ENCODE measurements at places on chromosomes 6 and 20.
A peak's percentile ranks its signal among the peaks of the same experiment; 100 is the strongest.

DNA sequence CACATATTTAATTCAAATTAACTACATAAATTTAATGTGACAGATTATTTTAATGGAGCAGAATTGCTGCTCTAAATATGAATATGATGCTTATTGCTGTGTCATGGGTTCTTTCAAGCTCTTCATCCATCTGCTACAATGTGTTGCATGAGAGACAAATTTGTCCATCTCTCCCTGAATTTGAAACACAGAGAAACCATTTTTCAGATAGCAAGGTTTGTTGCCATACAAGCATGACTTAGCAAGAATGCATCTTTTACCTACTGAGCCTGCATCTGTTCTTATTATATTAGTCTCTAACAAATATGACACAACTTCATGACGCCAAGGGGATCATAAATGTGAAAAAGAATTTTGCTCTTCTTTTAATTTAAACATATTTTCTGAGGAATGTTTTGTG is 8.0 kb upstream of the UTRN start:
- DNase-seq: no peak

GRCh38 chr20:50762435-50763220 is 31.2 kb downstream of the PARD6B start:
- DNase-seq: peak; percentile 12

DNA sequence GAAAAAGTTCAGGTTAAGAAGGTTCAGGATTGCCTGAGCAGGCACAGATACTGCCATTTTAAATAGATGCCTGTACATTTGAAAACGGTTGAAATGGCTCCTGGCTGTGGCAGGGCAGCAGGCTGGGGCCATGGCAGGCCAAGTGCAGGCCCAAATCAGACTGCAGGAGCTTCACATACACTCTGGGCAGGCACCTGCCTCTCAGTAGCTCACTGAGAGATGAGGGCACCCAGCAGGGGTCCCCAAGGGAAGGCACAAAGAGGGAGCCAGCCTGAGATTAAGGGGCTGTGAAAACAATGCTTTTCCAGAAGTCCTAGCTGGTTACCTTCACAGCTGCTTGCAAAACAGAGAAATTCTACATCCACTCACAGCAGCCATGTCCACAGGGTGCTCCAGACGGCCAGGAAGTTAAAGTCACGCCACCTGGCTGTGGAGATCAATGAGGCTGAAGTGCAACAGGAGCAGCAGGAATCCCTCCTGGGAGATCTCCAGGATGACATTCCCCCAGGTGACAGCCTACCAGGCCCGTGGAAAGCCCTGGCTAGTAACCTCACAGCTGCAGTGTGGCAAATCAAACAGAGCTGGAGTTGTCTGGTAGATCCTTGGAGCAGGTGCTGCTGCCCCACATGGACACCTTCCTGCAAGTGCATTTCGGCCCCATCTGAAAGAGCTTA is 6.2 kb upstream of the RAET1E start:
- no peak for DNase-seq

DNA sequence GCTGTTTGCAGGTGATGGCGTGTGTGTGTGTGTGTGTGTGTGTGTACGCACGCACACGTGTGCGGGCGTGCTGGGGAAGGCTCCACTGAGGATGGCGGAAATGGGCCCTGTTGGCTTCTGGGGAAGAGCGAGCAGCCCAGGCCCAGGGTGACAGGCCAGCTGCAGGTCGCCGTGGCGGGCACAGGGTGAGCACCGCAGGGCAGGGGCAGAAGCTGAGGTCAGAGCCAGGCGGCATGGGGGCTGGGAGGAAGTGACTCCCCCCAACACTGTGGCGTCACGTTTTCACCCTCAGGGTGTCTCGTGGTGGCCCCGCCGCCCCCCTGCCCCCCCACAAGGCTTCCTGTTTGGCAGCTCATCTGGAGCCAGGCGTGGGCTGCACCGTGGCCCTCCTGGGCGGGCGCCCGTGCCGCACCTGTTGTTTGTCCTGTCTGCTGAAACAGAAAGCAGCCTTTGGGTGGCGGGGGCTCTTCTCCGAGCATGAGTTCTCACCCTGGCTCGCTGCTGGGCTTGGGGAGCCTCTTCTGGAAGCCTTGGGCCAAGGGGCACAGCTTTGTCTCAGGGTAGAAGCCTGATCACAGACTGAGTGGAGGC is 7.1 kb downstream of the RBM38 start:
- peak; percentile 71 for DNase-seq

DNA sequence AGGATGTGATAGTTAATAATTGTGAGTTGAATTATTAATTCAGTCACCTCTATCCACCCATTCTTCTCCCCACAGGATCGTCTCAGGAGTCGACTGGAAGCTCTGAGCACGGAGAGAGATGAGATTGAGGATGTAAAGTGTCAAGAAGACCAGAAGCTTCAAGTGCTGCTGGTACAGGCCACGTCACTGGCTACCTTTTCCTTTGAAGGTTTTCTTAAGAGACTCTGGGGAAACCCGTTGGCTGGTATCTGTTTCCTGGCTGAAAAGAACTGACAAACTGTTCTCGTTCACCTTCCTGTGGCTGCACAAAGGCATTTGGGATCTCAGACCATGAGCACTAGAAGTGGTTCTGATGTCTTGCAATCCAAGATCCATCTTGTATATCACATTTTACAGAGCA is 3.8 kb downstream of the TRIM15 start:
- DNase-seq: no peak

GRCh38 chr6:145729887-145730286 is 5.4 kb downstream of the EPM2A start:
- no peak for DNase-seq

GRCh38 chr6:38057994-38058393 is 238.5 kb downstream of the ZFAND3 start:
- DNase-seq: no peak

DNA sequence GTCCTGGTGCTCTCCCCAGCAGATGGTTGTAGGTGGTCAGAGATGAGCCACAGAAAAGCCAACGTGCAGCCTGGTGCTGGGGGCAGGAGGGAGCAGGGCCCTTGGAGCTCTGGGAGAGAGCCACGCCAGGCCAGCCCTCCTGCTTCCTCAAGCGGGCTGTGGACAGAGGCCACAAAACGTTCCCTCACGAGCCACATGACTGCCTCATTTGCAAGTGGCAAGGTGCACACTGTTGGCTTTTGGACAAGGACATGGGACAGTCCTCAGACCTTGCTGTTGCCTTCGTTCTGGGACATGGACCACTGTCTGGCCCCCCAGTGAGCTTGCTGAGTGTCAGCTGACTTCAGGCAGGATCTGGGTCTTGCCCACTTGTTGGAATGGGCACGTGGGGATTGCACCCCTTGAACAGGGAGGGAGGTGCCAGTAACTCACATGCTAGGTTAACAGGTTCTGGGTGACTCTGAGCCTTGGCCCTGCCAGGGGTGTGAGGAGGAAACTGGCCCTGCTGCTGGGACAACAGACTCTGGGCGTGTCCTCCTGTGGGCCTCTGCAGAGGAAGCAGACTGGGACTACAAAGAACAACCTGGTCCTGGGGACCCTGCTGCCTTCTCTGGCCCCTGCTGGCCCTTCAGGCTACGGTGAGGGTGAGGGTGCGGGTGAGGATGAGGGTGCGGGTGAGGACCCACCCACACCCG is 2.6 kb downstream of the SLCO4A1 start:
- no peak for DNase-seq

- DNase-seq: no peak
These were observed 50.4 kb downstream of the BLOC1S5 start for GRCh38 chr6:8013763-8014162.

DNA sequence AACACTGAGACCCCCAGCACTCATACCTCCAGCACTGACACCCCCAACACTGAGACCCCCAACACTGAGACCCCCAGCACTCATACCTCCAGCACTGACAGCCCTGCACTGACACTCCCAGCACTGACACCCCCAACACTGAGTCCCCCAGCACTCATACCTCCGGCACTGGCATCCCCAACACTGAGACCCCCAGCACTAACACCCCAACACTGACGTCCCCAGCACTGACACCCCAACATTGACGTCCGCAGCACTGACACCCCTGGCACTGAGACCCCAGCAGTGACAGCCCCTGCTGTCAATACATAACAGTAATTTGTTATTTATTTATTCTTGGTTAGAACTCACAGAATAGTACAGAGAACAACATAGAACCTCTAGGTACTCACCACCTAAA is 58.0 kb downstream of the ERMARD start:
- DNase-seq: no peak

DNA sequence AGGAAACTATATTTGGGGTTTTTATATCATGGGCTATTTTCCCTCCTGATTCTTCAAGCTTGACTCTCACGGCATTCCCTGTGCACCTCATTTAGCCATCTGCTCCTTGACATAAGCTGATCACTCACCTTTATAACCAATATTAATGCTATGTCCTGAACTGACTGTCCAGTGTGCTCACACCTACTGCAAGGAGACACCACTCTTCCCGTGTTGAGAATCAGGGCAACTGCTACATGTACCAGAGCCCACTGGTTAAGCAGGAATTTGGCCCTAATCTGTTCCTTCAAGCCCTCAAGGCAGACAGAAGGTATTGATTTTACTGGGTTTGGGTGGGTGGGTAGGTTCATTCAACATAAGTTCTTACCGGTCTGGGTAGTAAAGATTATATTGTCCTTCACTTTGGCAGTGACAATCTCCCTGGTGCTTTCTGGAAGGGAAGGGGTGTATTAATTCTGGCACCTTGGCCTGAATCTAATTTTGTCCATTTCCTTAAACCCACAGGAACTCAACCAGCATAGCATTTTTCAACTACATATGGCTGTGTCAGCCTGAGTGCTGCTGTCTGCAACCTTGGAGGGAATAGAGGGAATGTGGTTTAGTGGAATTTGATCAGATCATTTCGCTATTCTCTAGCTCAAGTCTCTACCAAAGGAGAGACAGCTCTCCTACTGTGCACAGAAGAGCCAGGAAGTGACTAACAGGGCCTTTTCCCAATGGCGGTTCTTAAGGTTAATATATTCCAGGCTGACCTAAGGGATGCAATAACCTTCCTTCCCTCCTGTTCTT is 293.2 kb downstream of the BTBD9 start:
- DNase-seq: no peak

DNA sequence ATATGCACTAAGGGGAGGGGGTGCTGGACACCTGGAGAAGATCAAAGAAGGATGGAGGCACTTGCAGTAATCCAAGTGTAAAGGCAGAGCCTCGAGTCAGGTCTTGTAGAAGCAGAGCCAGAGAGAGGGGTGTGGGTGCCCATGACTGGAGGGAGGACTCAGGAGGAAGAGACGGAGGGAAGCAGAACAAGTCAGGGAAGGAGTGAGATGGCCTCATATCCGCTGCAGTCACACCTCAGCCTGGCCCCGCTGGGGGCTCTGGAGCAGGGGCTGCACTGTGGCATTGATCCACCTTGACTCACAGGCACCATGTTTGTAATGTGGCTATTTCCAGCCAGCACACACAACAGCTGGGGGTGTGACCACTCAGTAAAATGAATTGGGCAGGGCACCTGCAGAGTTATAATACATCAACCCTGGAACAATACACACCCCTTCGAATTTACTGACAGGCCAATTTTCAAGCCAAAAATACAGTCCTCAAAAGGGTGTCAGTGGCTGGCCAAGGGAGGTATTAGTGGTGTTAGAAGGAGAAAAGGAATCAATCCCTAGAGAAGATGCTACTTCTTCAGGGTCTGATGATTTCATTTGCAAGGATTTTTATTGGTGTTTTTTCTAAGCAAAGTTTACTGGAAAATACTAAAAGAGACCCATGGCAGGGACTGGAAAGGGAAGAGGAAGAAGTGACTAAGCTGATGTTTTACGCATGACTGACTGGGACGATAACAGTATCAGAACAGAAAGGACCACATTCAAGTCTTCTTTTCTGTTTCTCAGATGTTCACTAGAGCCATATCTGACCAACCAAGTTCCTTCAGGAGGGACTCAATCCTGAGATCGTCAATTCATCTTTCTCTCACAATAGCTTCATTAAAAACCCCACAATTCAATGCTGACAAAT is 18.9 kb upstream of the NXT1 start:
- no peak for DNase-seq

- no peak for DNase-seq
These were observed 6.5 kb downstream of the IP6K3 start for GRCh38 chr6:33740204-33740608.

- no peak for DNase-seq
These were observed 151.4 kb upstream of the CHD6 start for GRCh38 chr20:41769592-41770018.

GRCh38 chr20:46122516-46123481 is 4.7 kb downstream of the CD40 start:
- DNase-seq: no peak

- DNase-seq: no peak
These were observed 756.4 kb upstream of the MMS22L start for GRCh38 chr6:98039443-98039842.

DNA sequence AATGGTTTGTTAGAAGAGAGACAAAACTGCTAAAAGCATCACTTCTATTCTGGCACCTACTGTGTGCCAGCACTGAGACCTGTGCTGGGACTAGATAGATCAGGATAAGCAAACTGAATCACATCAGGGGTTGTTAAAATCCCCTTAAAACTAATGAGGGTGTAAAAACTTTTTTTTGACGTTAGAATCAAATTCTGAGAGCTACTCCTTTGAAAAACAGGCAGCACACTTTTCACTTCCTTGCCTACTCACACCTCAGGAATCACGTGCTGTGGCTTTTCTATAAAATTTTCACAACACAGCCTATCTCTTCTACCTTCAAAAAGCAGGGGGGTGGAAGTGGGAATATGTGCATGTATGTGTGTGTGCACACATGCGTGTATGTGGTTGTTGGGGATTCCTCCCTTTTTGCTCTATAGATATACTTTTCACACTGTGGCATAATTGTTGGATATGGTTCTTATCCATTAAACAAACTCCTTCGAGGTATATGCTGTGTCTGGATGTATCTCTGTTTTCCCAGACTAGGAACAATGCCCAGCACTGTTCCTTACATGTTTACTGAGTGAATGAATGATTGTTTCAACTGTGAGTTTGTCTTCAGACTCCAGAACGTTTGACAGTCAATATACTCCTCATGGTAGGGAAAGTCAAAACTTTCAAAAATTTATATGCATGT is 105.4 kb downstream of the FYN start:
- DNase-seq: no peak

DNA sequence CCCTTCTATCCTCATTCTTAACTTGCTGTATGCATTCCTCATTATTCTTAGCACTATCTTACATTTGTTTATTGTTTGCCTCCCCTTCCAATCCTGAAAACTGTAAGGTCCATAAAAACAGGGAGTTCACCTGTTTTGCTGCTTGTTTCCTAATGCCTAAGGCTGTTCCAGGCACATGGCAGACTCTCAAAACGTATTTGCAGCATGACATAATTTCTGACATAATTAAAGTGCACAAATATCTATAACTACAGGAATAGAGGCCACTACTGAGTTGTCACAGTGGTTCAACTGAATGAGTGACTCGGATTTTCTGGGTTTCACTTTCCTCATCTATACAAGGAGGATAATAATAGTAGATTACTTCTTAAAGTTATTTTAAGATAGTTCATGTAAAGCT is 83.0 kb downstream of the HFE start:
- DNase-seq: no peak

GRCh38 chr6:169862892-169863525 is 111.6 kb downstream of the ERMARD start:
- no peak for DNase-seq

DNA sequence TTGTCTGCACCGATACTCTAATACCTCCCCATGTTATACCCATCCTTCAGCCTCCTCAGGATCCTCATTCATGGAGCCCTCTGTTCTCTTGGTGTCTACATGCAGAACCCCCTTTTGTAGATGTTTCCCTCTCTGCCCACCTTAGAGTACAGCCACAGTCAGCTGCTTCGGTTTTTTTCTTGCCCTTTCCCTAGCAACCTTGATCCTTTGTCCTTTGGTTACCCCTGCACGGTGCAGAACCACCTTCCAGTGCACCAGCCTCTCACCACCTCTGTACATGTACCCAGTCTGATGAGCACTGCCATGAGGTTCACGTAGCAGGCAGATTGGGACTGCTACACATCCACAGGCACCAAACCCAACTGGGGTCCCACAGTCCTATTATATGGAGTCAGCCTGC is 7.3 kb downstream of the VPS16 start:
- DNase-seq: no peak
